NCI-H1694 (cell line): ENCODE measurements at places on chromosomes 1 and 21.

DNA sequence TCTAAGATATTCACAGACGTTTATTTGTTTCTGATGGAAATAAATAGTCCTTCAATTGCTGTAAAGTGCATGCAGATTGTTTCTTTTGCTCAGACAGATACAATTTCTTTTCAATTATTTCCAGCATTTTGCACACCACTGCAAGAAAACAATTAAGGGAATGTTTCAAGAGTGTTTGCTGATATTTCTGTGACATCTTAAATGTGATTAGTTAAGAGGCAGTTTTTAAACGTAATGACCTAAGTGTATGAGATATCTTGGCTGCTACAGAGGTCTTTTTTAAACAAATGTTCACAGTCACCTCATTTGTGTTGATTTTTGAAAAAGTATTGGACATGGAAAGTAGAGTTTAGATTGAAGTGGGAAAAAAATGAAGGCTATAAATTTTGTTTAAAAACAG lies 262.3 kb upstream of the BRINP3 start:
- DNase-seq, result no peak

GRCh38 chr21:14070968-14071367 lies 139.8 kb downstream of the LIPI start:
- DNase-seq, result no peak

- DNase-seq, result no peak
Measured at GRCh38 chr21:35838987-35839763, 221.2 kb downstream of the SETD4 start.

- DNase-seq, result no peak
Measured at GRCh38 chr1:177933881-177934280, 36.0 kb downstream of the SEC16B start.

GRCh38 chr1:151681923-151682322 lies 34.7 kb downstream of the CELF3 start:
- no peak for DNase-seq

- DNase-seq, result no peak
Measured at GRCh38 chr1:170044187-170044586, 30.3 kb downstream of the KIFAP3 start.

DNA sequence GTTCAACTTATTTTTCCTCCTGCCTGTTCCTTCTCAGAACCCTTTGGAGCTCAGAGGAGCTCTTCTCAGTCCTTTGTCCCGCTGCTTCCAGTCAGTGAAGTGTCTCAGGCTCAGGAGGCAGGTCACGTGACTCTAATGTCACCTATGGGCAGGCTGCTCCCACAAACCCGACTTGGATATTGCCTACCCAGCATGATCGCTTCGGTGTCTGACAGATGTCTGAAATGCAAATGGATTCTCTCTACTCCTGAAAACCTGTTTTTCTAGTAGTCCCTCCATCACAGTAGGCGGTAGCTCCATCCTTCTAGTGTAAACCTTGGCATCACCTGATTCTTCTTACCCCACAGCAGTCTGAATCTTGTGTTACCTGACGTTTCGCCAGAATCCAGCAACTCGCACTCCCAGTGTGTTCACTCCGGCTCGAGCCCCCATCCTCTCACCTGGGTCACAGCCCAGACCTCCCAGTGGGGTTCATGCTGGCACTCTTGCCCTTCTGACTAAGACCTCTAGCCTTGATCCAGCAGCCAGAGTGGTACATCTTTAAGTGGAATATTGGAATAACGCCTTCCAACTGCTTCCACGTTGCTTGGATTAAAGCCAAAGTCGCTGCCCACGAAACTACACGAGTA lies 5.4 kb downstream of the PADI6 start:
- DNase-seq, result no peak
